ENCODE measurements at places on chromosomes 7 and 10. TPM values are rescaled to one million over a fixed set of nuclear protein-coding genes. Genes with fewer than 3 reads are reported as not detected.

GRCh38 chr10:122911889-122912484, 1.6 kb downstream of the FAM24A start:
- H3K4me3 ChIP-seq, result no peak overlapping the region
- no peak overlapping the region for H3K27ac ChIP-seq
- no peaks in the 10 kb centered on the region for H3K36me3 ChIP-seq
- no peaks in the 10 kb centered on the region for H3K27me3 ChIP-seq
- DNase-seq, result no peak
- no peaks in the 10 kb centered on the region for H3K4me1 ChIP-seq

The KAZALD1 gene
- total RNA-seq, result 4.2 TPM

GRCh38 chr7:12623885-12624498, 53.5 kb downstream of the SCIN start:
- no peak overlapping the region for H3K4me3 ChIP-seq
- H3K27ac ChIP-seq, result no peak overlapping the region
- no peaks in the 10 kb centered on the region for H3K36me3 ChIP-seq
- H3K27me3 ChIP-seq, result no peaks in the 10 kb centered on the region
- H3K4me1 ChIP-seq, result no peaks in the 10 kb centered on the region
- DNase-seq, result no peak

GRCh38 chr10:30059209-30060107, at the start of gene JCAD:
Gene JCAD (minus strand): TSS chr10:30059586. CDS start chr10:30047812, 11,774 bp downstream.
- H3K4me1 ChIP-seq, result peaks cover 12% of the 10 kb centered on the region
- no peaks in the 10 kb centered on the region for H3K27me3 ChIP-seq

Measured in vagina (tissue), 2 donors.